ENCODE measurements at places on chromosomes 6 and 20.

DNA sequence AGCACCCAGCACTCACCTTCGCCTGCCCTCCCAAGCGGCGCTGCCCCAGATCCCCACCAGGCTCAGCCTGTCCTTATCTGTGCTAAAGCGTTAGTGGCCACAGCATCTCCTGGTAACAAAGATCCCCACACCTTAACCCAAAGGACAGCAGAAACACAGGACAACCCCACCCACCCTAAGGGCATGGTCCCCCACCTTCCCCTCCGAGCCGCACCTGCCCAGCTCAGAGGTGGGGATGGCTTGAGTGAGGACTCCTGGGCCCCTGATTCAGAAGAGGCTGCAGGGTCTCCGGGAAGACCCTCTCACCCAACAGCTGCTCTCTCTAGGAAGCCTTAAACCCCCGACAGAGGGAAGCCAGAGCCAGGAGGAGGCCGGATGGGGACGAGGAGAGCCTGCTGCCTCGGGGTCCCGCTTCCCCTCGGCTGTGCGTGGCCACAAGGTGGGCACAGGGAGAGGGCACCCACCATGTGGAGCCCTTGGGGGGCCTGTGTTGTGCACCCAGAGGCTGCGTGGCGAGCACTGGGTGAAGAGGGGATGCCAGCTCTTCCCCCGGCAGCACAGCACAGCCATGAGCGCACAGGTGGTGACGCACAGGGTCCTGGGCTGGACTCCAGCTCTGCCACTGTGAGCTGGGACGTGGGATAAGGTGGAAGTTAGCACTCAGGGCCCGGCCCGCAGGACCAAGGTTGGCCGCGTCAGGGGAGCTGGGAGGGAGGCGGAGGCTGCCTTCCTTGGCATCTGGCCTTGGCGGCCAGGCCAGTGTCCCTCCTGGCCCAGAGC, 31.9 kb upstream of the MRGBP start:
- DNase-seq: no peak

DNA sequence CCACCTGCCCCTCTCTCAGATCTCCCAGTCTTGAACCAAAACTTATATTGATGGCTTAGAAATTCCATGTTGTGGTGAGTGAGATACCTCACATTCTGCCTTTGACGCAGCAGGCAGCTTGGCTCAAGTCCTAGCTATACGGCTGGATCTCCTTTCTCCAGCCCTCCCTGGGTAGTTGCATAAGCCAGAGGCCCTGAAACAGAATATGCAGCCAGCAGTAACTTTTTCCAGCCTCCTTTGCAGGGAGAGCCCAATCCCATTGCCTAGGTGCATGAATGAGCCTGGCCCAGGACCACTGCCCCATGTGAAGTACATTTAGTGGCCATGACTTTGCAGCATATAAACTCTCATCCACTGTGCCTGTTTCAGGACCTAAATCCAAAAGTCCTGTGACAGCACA, 202.2 kb upstream of the CDYL start:
- no peak for DNase-seq

- peak; percentile 6 for DNase-seq
These were observed 39.8 kb upstream of the ARHGAP18 start for GRCh38 chr6:129749749-129750120.

DNA sequence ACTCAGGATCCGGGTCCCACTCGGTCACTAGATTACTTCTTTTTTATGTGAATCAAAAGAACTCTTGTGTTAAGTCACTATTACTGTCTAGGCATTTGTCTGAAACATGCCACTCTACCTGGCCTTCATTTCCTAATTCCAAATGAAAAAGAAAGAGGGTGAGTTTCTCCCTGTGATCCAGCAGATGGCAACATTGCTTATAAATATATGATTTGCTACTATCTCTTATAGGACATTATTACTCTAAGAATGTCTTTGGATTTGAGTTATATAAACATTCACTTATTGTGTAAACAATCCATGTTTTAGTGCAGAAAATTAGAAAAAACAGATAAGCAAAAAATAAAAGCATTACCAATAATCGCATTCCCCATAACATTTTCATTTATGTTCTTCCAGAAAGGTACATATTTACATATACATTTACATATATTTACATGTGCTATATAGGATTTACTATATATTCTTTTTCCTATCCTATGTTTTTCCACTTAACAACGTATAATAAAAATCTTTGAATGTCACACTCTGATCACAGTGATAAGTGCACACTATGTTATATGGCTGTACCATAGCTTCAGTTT, 66.9 kb downstream of the FAXC start:
- DNase-seq: no peak

DNA sequence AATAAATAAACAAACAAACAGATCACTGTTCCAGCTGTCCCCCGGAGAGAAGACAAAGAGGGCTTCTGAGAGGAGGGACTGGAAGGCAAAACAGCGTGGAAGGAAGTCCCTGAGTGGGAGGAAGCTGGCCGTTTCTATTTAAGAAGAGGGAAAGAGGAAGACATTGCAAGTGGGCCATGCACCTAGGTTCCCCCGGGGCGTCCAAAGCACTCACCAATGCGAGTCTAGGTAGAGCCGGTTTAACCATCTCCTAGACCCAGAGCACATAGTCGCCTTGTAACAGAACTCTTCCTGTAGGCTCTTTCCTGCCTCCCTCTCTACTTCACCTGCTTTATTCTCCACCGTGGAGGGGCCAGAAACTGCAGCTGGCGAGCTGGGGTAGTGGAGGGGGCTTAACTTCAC, 158.4 kb downstream of the ZDHHC14 start:
- DNase-seq: no peak

GRCh38 chr20:63364801-63365585, 3.8 kb upstream of the CHRNA4 start:
- no peak for DNase-seq

GRCh38 chr6:107123501-107123900, 8.2 kb upstream of the BEND3 start:
- DNase-seq: no peak

GRCh38 chr20:38620441-38620840, 18.8 kb downstream of the ARHGAP40 start:
- DNase-seq: no peak

GRCh38 chr6:79797912-79798311, 149.4 kb downstream of the ELOVL4 start:
- DNase-seq: no peak

GRCh38 chr20:41571006-41571405, 47.2 kb downstream of the CHD6 start:
- no peak for DNase-seq

- no peak for DNase-seq
These were observed 5.1 kb downstream of the KIAA1755 start for GRCh38 chr20:38255393-38255792.

DNA sequence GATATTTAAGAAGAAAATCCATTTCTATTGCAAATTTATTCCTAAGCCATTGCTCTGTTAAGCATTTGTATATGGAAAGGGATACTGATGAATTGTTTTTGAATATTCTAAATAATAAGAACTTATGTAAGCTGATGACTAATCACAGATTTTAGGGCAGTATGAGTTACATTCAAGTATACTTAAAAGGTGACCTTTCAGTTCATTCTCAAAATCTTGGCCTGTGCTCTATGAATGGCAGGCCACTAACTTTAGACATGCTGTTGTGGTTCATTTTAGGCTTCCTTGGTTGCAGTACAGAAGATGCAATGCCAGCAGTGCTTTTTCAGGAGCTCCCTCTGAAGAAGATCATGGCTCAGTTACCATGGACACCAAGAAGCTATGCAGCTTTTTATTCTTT, 380.4 kb downstream of the CENPW start:
- DNase-seq: no peak

DNA sequence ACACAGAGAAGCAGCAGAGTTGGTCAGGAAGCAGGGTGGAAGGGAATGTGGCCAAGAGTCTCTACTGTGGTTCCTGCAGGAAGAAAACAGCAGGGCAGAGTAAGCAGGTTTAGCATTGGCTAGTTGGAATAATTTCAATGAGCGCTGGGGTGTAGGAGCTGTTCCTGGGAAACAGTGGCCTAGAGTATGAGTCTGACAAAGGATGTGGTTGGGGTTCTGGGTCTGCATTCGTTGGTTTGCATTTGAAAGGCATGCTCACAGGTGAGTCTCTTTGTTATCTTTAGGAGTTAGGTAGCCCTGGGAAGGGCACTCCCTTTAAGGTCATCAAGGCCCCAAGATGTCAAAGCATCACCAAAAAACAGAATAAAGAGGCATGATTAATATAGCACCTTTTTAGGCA, 911.6 kb upstream of the SLC35B3 start:
- no peak for DNase-seq

DNA sequence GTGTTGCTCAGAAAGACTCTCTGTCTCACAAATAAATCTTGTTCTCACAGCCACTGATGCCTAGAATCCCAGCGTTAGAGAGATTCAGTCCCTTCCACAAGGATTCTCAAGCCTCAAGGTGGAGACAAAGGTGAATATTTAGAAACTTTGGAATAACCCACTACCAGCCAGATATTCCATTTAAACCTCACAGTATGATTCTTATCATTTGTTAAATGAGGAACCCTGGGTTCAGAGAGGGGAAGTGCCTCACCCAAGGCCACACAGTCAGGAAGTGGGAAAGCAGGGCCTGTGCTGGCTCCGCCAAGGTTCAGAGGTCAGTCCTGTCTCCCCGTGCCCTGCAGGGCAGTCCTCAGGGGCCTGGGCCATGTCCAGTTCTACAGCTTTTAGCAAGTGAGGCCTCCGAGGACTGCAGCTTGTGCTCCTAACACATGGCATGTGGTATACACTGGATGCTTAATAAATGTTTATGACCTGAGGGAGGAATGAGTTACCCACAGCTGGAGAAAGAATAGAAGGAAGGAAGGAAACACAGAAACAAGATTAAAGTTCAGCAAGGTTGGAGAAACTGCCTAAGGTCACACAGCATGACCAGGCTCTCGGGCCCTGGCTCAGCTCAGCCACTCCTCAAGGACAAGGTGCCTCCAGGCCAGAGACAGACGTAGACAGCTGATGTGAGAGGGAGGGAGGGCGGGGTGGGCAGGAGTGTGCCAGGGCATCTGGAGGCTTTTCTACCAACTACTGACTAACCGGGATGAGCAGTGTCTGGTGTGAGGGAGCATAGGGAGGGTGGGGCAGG, 3.9 kb upstream of the TGM2 start:
- no peak for DNase-seq

GRCh38 chr6:39665861-39666260, 59.3 kb downstream of the KIF6 start:
- no peak for DNase-seq

DNA sequence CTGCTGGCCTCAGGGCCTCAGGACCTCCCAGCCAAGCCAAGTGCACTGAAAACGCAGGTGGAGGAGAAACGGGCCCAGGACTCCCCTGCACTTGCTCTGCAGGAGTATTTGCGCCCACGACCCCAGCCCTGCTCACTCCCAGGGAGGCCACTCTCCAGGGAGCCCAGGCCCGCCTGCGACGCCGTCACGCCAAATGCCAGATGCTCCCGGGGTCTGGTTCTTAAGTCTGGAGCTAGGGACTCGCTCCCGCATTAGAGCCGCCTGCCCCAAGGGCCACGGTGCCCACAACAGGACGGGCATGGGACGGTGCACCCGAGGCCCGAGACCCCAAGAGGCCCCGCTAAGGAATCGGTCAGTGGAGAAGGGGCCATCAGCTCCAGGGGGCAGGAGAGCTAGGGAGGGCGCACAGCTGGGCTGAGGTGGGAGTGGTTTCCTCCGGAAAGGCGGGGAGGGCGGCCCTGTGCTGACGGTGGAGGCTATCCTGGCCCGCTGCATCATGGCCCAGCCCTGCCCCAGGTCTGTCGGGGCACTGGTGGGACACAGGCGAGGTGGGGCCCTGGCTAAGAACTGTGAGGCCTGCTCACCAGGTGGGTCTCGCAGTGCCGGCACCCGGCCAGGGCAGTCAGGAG, 44.1 kb upstream of the CHRNA4 start:
- DNase-seq: no peak

DNA sequence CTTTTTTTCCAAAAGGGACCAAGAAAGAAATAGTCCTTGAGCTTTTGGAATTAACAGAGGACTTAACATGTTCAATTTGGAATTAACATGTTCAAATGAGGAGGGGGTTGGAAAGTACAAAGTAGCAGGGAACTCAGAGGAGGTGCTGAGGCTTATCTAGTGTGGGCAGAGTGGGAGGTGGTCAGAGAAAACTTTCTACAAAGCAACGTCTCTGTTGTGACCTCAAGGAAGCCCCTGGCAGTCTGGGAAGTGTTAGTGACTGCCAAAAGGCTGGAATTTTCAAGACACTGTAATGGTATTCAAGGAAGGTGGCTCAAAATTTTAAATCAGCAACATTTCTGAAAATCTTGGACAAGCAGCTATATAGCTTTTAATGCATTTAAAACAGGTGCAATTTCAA, 7.3 kb downstream of the ECI2 start:
- no peak for DNase-seq

- DNase-seq: no peak
These were observed 643 bp downstream of the SLA2 start for GRCh38 chr20:36645353-36645752.

- DNase-seq: no peak
These were observed 4.9 kb downstream of the MAPK13 start for GRCh38 chr6:36135053-36135731.

DNA sequence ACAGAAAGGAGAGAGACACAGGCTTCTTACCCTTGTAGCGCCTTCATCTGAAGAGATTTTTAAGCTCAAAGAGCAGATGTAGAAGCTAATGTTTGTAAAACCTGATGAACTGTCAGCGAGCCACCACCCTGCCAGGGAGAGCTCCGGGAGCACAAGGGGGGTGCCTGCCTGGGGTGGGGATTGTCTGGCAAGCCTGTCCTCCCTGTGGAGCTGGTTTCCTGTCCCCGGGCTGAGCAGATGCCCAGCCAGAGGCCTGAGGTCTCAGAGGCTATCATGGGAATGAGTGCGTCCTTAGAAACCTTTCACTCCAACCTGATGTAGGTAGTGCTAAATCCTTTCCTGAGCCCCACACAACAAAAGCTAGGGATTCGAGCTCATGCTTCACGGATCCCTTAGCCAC, 41.9 kb upstream of the NR2E1 start:
- no peak for DNase-seq

- DNase-seq: no peak
These were observed 77.8 kb downstream of the ESR1 start for GRCh38 chr6:151885234-151885633.

Measured in GM12892 (cell line).